Central memory CD4-positive, alpha-beta T cell (primary cell): ENCODE measurements at places on chromosomes 7 and 10.

DNA sequence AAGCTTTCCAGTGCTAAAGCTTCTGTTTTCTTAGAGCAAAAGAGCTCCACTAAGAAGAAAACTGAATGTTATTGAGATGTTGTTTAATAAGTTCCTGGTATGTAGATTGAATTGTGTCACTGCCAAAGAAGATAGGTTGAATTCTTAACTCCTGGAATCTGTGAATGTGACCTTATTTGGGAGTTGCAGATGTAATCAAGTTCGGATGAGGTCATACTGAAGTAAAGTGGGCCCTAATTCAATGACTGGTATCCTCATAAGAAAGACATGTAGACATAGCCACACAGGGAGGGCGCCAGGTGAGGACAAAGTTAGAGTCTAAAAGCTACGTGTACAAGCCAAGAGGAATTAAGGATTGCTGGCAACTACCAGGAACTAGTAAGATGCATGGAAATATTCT is 732.1 kb upstream of the C7orf33 start:
- DNase-seq = no peak

DNA sequence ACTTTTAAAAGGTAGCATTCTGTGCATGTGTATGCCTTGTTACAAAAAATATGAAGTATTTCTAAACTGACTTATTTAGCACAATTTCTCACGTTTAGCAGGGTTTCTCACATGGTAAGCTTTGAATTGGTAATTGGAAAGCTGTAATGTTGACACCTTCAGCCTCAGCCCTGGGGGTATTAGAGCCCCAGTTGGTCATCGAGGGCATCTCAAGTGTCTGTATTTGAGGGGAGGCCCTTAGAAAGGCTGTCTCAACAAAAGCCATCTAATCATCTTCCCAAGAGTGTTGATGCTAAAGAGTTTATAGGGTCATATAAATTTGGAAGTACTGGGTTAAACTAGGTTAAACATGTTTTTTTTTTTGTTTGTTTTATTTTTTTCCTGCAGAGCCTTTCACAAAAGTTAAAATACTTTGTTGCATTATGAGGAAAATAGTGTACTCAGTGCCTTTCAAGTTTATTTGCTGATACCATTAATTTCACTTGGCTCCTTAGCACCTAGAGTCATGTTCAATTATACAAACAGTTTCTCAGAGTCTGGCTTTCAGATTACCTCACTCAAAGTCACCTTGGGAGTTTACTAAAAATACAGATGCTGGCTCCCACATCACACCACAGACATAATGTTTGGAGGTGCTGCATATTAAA is 134.0 kb downstream of the CD36 start:
- DNase-seq = no peak

GRCh38 chr10:58360412-58361004 is 24.7 kb upstream of the TFAM start:
- DNase-seq = no peak

GRCh38 chr10:58791137-58791536 is 278.5 kb downstream of the BICC1 start:
- DNase-seq = no peak

DNA sequence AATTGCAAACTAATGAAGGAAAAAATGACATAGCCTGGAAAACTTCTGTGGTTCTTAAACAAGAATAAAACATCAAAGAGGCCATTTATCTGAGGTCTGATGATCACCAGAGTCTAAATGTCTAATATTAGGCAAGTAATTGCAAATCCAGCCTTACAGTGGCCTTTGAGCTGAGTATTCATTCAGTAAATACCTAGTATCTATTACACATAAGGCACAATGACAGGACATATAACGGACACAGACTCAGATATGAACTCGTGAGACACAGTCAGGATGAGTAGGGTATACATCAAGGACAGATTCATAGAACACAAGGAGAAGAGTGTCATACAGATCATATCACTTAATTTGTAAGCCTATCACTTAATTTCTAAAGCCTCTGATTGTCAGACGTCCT is 16.8 kb downstream of the GPAM start:
- DNase-seq = no peak

DNA sequence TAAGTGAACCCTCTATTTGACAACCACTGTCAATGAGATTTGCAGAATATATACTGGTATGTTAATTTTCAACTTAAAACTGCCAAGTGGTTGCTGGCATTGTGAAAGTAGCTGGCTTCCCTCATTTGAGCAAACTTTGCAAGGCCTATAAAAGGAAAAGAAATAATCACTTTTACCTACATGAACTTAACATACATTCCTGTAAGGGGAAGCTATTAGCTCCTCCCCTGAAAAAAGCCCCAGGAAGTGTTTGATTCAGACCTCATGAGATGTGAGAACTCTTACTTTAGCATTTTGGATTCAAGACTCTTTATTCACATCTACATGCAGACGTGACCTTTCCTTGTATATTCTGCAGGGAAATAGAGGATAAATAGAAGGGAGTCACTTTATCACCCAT is 175.6 kb downstream of the OTUD1 start:
- DNase-seq = no peak

DNA sequence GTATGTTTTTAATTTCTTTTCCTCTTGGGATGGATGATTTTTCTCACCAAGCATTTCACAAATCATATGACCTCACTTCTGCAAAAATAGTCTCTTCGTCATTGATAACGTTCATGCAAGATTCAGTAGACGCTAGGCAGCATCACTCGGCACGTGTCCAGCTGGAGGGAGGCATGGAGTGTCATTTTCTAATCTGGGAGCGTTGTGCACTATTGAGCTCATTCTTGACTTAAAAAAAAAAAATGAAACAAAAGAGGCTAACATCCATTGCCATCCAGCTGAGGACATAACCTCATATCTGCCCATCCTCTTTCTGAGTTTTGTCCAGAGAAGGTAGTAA is 56.2 kb downstream of the COL17A1 start:
- DNase-seq = no peak

- DNase-seq = no peak
These were observed 102.2 kb upstream of the NANOS1 start for GRCh38 chr10:118927321-118927720.
